Activated T-helper 17 cell treated with anti-CD3 and anti-CD28 coated beads, Interleukin-2, amount 50 U/mL, for 72 hours (primary cell): ENCODE measurements at places on chromosomes 5 and 9. TPM values are rescaled to one million over a fixed set of nuclear protein-coding genes. Genes with fewer than 3 reads are reported as not detected.

The PCDHB13 gene
- total RNA-seq, result not detected

The CXCL14 gene
- not detected for total RNA-seq

The MARCHF11 gene
- total RNA-seq, result not detected

The BBLN gene
- total RNA-seq, result 71.9 TPM

The FOXD4L4 gene
- total RNA-seq, result 0.15 TPM

The PCDHA5 gene
- not detected for total RNA-seq

The FYB1 gene
- total RNA-seq, result 95.7 TPM

The ZSWIM6 gene
- total RNA-seq, result 4.9 TPM

The OSMR gene
- 0.19 TPM for total RNA-seq

The SLC25A2 gene
- 0.42 TPM for total RNA-seq

The NSD1 gene
- total RNA-seq, result 66.7 TPM

The FBP2 gene
- not detected for total RNA-seq

The ATP10B gene
- total RNA-seq, result not detected

The AFAP1L1 gene
- not detected for total RNA-seq

The ALDOB gene
- not detected for total RNA-seq

The PCDHGC3 gene
- total RNA-seq, result 0.56 TPM

The INSL6 gene
- not detected for total RNA-seq

The DIRAS2 gene
- not detected for total RNA-seq

The SLC6A19 gene
- total RNA-seq, result not detected

The IL5 gene
- total RNA-seq, result not detected

The SLC24A2 gene
- total RNA-seq, result 0.13 TPM

The SPINK6 gene
- not detected for total RNA-seq

The MSX2 gene
- not detected for total RNA-seq

The PCDHGB7 gene
- total RNA-seq, result not detected

The DAP gene
- 39.5 TPM for total RNA-seq

The PCDHGB4 gene
- total RNA-seq, result 0.08 TPM

The SURF2 gene
- total RNA-seq, result 7.0 TPM

The UGT3A2 gene
- total RNA-seq, result 0.28 TPM

The TCERG1 gene
- total RNA-seq, result 84.1 TPM
